Naive thymus-derived CD8-positive, alpha-beta T cell (primary cell): ENCODE measurements at places on chromosomes 2 and 18. TPM values are rescaled to one million over a fixed set of nuclear protein-coding genes. Genes with fewer than 3 reads are reported as not detected.

Gene SIX3
- polyA plus RNA-seq, result not detected

- DNase-seq, result no peak
Measured at GRCh38 chr2:9401059-9401547, 22.2 kb downstream of the ITGB1BP1 start.

DNA sequence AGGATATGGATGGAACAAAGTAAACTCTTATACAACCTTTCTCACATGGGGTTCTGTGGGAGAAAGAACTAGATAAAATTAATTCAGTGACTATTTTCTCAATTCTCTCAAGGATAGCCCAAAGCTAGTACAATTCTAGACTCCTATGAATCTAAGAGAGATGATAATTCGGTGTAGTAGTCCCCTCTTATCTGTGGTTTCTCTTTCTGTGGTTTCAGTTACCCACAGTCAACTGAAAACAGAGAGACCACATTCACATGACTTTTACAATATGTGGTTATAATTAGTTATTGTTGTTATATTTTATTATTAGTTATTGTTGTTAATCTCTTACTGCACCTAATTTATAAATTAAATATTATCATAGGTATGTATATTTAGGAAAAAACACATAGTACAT, 53.5 kb upstream of the C2orf15 start:
- no peak for DNase-seq

DNA sequence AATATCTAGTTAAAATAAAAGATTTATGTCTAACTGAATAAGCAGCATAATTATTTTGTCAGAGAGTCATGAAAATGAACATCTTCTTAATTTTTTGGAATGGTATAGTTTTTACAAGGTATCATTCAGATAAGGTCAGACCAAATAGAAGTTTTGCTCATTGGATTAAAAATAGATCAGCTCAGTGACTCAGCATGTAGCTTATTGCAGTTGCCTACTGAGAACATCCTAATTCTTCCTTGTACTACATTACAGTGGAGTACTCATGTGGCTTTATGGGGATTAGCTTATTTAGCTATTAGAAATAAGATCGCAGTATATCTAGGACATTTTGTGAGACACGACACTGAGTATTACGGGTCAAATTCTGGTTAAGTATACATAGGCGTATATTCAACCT, 38.2 kb upstream of the PPM1B start:
- DNase-seq, result no peak

GRCh38 chr2:232444409-232445148, 11.4 kb upstream of the ALPI start:
- DNase-seq, result no peak

Gene SERPINB12
- polyA plus RNA-seq, result not detected

Gene GPR45
- polyA plus RNA-seq, result 0.16 TPM

DNA sequence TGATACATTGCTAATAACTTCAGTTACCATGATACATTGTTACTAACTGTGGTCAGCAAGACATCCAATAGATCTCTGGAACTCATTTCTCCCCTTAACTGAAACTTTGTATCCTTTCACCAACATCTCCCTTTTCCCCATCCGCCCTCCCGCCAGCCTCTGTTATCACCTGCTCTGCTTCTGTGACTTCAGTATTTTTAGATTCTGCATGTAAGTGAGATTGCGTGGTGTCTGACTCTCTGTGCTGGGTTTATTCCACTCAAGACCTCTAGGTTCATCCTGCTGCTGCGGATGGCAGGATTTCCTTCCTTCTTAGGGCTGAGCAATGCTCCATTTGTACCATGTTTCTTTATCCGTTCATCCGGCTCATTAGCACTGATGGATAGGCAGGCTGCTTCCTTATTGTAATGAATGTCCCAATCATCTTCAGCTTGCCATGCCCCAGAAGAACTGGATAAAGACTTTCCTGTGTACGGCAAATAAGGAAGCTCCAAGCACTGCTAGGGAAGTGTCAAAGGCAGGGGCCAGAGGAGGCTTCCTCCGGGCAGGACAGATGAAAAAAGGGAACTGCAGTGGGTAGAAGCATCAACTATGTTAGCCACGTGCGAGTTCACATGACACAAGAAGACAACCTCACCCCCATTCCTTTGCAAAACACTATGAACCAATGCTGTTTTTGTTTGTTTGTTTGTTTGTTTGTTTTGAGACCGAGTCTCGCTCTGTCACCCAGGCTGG, 113.4 kb downstream of the EIPR1 start:
- no peak for DNase-seq

Gene CXCR1
- polyA plus RNA-seq, result not detected

- DNase-seq, result no peak
Measured at GRCh38 chr2:124317628-124318027, 292.5 kb downstream of the CNTNAP5 start.

DNA sequence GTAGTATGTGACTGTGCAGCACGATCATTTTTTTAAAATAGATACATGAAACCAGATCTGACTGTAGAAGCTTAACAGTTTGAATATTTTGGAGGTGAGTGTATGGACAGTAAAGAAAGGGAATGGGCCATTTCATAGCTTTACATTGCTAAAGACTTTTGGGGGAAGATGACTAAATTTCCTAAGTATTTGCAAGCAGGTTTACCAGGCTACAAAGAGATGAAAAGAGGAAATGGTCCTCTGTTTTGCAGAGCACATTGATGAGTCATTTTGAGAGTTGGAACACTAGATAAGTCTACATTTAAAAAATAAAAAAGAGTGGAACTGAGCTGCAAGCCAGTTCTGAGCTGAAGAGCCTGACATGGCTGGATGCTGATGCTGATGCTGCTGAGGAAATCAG, 115.7 kb upstream of the LRATD1 start:
- no peak for DNase-seq

DNA sequence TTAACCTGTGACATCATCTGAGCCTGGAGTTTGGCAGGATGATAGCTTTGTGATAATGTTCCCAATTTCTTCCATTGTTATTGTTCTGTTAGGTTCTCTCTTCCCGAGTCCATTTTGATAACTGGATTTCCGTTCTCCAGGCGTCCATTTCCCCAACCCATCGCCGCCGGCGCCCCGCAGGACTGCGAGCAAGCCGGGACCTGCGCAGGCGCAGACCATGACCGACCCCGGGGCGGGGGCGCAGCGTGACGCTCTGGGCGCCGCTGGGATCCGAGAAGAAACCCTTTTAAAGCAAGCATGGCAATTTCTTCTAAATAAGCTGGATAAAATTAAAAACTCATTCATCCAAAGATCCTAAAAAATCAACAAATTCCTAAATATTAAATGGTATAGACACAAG, at the start of gene SLC25A52:
SLC25A52 (minus strand) TSS at position 186 of the 400 bp plus-strand sequence. CDS start 219 bp downstream, outside the sequence.
- DNase-seq, result no peak

- no peak for DNase-seq
Measured at GRCh38 chr2:235170016-235170415, 218.2 kb downstream of the SH3BP4 start.

Gene OSBPL1A
- polyA plus RNA-seq, result 1.9 TPM

DNA sequence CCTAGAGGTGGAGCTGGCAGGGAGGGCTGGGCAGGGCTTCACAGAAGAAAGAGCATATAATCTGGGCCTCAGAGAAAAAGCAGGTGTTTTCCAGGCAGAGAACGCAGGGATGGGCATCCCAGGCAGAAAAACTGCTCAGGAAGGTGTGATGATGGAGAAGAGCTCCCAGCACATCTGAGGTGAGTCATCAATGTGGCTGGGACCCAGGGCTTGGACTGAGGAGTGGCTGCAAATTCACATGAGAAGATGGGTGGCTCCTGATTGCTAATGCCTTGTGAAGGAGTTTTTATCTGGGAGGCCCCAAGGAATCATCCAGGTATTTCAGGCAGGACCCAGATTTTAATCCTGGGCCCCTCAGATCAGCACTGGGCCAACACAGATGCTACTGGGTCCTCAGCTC, 10.2 kb downstream of the IL1F10 start:
- DNase-seq, result no peak

DNA sequence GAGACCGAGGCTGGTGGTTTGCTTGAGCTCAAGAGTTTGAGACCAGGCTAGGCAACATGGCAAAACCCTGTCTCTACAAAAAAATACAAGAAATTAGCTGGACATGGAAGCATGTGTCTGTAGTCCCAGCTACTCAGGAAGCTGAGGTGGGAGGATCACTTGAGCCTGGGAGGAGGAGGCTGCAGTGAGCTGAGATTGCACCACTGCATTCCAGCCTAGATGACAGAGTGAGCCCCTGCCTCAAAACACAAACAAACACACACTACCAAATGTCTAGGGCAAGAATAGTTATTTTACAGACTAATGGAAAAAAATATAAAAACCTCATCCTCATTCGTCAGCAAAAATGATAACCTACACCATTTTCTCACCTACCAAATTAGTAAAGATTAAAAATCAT, 15.3 kb downstream of the BUB1 start:
- no peak for DNase-seq

GRCh38 chr2:181789827-181790448, 101.6 kb upstream of the ITPRID2 start:
- DNase-seq, result no peak

Gene FEV
- polyA plus RNA-seq, result not detected

Gene TMSB10
- polyA plus RNA-seq, result 8,855 TPM

DNA sequence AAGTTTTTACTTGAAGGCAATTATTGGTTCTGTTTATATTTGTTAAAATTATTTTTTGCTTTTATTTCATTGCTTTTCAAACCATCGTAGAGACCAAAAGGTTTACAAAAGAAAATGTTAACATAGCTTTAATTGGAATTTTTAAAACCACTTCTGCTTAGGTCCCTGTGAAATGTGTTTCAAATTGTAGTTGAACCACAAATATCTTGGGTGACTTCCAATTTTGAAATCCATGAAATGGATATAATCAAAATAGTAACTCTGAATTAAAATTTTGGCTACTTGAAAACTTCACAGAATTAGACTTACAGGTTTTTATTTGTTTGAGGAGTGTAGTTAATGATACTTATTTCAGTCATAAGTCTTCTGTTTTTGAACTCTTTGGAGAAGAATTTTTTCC, 3.1 kb upstream of the SPAG16 start:
- no peak for DNase-seq

Gene SIX2
- polyA plus RNA-seq, result not detected

GRCh38 chr2:44843086-44843485, 98.4 kb upstream of the SIX3 start:
- no peak for DNase-seq

DNA sequence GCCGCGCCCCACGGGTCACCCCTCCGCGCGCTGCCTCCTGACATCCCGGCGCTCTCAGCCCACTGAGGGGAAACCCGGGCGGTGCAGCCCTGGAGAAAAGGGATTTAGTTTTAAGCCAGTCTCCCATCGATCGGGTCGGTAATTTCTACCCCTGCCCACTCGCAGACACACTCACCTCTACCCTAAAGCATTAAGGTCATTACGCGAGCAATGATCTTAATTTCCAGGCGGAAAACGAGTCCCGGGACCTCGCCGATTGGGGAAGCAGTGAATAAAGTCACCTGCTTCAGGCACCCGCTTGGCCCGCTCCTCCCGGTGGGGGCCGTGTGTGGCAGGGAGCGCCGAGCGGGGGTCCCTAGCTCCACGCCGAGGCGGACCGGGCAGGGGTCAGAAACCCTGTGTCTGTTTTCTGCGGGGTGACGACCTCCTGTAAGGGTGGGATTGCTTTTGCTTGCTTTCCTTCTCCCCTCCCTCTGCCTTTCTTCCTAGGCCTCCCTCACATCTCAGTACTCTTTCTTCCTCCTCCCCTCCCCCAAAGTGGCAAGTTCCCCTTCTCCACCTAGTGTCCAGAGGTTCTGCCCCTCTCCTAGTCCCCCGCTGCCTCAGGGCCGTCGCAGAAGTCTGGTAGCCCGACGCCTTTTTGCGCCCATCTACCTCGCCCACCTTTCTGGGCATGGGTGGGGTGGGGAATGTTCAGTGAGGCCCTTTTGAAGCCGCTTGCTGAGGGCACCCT, 142.6 kb downstream of the MEIS1 start:
- no peak for DNase-seq

- no peak for DNase-seq
Measured at GRCh38 chr2:21054011-21054410, 10.1 kb upstream of the APOB start.

DNA sequence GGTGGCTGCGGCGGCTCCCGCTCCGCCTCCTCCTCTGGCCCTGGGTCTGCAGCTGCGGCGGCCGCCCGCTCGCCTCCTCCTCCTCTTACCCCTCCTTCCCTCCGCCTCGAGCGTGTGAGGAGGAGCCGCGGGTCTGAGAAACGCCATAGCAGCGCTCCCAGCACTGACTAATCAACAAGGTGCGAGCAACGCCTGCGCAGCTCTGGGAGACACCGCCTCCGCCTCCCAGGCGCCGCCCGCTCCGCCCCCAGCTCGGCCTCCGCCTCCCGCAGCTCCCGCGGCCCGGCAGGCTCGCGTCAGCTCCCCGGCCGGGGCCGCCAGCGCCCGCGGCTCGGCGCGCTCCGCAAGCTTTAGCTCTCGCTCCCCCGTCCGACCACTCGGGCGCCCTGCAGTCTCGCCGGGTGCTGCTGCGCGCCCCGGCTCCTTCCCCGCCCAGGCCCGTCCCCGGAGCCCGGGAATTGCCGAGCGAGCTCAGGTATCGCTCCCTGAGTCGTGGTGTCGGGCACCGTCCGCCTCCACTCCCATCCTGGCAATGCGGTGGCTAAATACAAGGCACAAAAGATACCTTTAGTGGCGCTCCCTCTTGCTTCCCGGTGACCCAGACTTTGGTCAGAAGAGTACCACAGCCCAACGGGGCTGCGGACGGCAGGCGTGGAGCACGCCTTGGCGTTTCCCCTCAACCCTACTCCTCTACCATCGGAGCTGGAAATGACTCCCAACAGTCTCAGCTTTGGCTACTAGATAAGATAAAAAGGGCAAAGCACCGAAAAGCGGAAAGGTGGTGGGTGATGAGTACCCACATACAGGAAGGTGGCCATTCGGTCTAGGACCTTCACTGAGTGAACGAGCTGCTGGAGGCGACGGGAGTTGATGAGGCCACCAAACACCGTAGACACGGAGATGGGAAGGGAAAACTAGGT, at the start of gene GAREM1:
GAREM1 (minus strand) TSS at position 169 of the 920 bp plus-strand sequence. CDS start 454 bp downstream, outside the sequence.
- DNase-seq, result peak; percentile 62

DNA sequence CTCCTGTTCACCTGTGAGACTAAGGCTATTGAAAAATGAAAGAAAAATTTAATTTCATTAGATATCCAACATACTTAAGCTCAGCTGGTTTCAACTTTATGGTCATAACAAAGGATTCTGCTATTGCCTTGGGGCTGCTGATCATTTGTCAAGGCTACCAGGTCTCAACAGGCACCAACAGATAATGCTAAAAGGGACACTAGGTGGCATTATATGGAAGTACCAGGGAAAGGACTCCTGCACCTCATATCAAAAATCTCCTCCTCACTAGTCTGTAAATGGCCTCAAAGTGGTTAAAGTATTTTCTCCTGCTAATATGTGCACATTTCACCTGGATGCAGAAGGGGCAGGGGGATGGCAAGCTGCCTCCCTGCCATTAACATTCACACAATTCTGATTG, 167.9 kb upstream of the REG3A start:
- DNase-seq, result no peak

GRCh38 chr2:55140316-55141219, 90.3 kb upstream of the RTN4 start:
- DNase-seq, result no peak

Gene PLB1
- polyA plus RNA-seq, result not detected
